ENCODE measurements at places on chromosomes 3 and 15.

GRCh38 chr3:8985411-8985831 is 22.1 kb upstream of the RAD18 start:
- no peak for DNase-seq

DNA sequence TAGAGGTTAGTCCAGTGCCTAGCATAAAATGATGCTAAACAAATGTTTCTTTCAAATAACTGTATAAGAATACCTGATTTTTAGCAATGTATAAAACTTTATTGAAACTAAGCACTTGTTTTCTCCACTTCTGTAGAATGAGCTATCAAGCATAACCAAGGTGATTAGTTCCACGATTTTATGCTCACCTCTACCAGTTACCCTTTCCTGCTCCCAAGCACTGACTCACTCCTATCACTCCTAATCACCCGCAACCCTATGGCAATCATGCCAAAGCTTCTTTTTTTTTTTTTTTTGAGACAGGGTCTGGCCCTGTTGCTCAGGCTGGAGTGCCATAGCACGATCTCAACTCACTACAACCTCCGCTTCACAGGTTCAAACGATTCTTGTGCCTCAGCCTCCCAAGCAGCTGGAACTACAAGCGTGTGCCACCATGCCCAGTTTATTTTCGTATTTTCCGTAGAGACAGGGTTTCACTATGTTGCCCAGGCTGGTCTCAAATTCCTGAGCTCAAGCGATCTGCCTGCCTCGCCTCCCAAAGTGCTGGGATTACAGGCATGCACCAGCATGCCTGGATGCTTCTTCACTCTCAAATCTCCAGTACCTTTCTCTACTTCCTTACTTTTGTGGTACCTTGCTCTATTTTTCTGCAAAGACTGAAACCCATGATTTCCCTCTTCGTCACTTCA is 3.9 kb downstream of the HSPBAP1 start:
- no peak for DNase-seq

GRCh38 chr3:134675726-134676256 is 25.0 kb upstream of the KY start:
- no peak for DNase-seq

- DNase-seq, result no peak
Observed at GRCh38 chr15:47663101-47663500, 54.2 kb upstream of the SEMA6D start.

- no peak for DNase-seq
Observed at GRCh38 chr3:69377262-69377661, 8.6 kb downstream of the FRMD4B start.

DNA sequence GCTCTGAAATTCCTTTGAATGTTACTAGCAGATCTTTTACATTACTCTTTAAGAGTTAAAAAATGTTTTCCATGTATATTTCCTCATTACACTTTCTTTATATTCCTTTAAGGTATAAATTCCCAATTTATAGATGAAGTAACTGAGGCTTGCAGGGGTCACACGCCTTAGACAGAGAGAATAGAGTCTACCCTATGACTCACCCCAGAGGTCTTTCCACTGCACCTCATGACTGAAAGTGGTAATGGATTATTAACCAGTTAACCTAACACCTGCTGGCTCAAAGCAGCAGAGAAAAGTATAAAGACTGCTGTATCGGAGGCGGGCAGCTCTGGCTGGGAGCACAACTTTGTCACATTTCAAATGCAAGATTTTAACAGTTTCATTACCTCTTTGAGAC is 37.7 kb downstream of the LDHAL6B start:
- no peak for DNase-seq

DNA sequence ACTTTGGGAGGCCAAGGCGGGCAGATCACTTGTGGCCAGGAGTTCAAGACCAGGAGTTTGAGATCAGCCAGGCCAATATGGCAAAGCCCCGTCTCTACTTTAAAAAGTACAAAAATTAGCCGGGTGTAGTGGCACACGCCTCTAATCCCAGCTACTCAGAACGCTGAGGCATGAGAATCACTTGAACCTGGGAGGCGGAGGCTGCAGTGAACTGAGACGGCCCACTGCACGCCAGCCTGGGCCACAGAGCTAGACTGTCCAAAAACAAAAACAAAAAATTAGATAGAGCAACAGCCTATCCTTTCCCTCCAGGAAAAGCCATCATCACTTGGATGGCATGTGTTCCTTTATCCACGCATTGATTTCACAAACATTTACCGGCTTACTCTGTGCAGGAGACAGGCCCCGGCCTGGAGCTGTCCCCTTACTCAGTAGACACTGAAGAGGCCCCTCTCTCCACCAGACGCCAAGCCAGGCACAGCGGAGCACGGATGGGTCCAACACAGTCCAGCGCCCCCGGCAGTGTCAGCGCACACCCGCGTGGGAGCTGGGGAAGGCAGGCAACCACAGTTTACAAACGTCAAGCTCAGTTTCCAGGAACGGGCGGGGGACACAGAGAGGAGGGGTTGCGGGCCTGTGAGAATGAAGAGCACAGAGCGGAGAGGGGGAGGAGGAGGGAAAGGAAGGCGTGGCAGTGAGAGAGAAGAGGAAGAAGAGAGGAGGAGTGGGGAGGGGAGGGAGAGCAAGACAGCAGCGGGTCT is 3.1 kb downstream of the GP5 start:
- DNase-seq, result peak; percentile 78

GRCh38 chr3:127149621-127150310 is 43.2 kb upstream of the PRR23E start:
- DNase-seq, result no peak

DNA sequence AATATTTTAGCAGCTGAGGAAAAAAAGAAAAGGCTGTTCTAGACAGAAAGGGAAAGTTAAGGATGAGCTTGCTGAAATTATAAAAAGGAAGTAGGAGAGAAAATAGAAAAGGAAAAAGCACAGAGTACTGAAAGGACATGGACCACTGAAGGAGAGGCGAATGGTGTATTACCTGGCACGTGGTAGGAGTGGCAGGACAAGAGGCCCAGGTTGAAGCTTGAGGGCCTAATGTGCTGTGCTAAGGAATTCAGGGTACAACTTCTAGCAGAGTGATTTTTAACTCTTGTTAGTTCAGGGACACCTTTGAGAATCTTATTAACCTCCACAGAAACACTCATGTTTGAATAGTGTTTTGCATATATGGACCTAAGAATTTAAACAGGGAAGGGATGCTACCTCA is 60.0 kb upstream of the CRTC3 start:
- no peak for DNase-seq

DNA sequence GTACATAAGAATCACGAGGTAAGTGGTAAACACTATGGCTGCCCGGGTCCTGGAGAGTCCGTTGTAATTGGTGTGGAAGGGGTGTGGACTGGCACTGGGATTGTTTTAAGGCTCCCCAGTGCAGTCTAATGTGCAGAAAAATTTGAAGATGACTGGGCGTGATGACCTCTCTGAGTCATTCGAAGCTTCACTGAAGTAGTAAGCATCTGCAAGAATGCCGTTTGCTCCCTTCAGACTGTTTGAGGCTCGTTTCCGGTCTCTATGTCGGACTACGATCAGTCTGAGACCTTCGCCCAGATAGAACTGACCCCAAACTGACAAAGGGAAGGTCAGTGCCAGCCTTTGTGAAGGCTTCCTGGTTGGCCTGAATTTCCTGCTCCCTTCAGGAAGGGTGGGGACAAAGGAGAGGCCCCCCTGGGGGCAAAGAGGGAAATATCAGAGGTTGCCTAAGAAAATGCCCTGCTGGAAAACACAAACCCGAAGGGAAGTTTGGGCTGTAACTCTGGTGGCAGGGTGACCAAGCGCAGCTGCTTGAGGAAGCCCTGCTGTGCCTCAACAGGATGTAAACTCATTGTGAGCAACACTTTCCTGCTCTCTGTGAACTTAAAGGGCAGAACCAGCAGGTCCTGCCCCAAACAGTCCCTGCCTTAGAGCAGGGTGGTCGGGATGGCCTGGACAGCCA is 34.6 kb downstream of the BTD start:
- DNase-seq, result no peak

GRCh38 chr3:112136959-112137693 is 4.1 kb upstream of the GCSAM start:
- peak; percentile 68 for DNase-seq

GRCh38 chr3:124424396-124424795 is 305.9 kb upstream of the UMPS start:
- DNase-seq, result no peak

DNA sequence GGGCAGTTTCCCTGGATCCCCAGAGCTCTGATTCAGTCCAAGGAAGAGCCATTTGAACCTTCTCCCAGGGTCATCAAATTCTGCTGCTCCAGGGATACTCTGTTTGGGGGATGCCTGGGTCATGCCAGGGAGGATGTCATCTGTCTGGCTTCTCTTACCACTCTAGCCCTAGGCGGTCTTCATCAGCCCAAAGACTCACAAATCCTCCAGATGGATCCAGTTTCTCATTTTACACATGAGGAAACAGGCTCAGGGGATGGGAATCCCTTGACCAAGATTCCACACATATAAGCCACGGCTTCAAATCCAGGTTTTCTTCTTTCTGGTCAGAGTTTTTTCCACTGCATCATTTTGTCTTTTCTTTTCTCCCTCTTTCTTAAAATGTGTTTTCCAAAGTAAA is 36.7 kb downstream of the SLC28A1 start:
- DNase-seq, result no peak

GRCh38 chr3:123310741-123311140 is 109.0 kb downstream of the SEC22A start:
- DNase-seq, result no peak

- DNase-seq, result no peak
Observed at GRCh38 chr3:8405144-8405543, 96.5 kb upstream of the LMCD1 start.

GRCh38 chr15:74633781-74634180 is 18.1 kb downstream of the CLK3 start:
- peak; percentile 21 for DNase-seq

DNA sequence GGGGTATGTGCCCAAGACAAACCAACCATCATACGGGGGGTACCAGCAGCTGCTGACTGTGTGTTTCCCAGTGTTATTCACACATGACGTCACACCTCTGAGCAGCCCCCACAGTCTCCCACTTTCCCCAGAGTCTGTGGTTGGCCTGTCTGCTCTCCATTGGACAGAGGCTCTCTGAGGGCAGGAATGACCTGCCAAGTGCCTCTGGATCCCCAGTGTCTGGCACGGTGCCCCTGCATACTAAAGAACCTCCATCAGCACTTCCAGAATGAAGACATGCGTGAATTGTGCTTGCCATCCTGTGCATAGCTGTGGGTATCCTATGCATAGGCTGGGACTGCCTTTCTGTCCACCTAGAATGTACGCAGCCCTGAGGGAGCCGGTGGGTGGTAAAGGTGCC is 3.5 kb upstream of the CCDC9B start:
- DNase-seq, result no peak

GRCh38 chr15:57227166-57227565 is 149.1 kb upstream of the CGNL1 start:
- DNase-seq, result no peak

GRCh38 chr15:65525622-65526021 is 4.6 kb upstream of the HACD3 start:
- no peak for DNase-seq

GRCh38 chr15:44536302-44536961 is 515 bp upstream of the EIF3J start:
- peak; percentile 96 for DNase-seq

DNA sequence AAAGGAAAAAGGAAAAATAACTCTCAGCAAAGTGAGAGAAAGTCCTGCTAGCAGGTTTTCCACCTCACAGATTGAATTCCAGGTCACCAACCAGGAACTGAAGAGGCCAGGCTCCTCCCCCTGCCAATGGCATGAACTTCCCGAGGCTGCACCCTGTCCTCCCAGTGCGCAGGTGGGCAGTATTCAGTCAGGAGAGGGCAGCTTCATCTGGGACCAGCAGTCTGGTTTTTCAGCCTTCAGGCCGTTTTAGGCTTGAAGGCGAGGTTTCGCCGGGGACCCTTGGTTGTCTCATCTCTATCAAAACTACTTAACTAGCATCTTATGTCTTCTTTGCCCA is 41.2 kb downstream of the TRAT1 start:
- peak; percentile 39 for DNase-seq

DNA sequence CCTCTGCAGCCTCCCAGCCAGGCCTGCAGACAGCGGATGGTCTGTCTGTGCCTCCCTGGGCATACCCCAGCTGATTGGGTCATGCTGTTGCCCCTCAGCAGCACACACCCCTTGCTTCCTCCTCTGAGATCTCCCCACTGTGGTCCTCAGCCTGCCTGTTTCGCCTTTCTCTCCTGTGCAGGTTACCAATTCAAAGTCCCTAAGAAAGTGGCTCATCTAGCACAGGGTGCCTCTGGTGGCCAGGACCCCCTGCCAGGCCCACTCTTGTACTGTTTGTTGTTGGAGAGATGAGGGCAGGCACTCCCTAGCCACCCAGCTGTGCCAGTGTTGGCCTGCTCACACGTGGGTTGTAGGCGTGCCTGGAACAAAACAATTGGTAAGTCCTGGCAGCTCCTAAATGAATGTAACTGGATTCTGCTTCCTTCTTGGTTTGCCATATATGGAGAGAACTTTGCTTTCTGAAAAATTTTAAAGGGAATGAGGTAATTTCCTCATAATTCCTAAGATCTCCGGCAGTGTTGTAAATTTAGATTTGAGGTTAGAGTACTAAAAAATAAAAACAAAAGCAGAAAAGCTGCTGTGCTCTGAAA is 213.2 kb upstream of the IL12A start:
- peak; percentile 79 for DNase-seq

GRCh38 chr3:12959838-12960378 is 113.3 kb downstream of the IQSEC1 start:
- DNase-seq, result no peak

- DNase-seq, result no peak
Observed at GRCh38 chr15:99495430-99496301, 70.1 kb upstream of the MEF2A start.

- no peak for DNase-seq
Observed at GRCh38 chr15:39934397-39935071, 619 bp downstream of the EIF2AK4 start.

- no peak for DNase-seq
Observed at GRCh38 chr15:57823325-57823882, 116.9 kb downstream of the POLR2M start.

DNA sequence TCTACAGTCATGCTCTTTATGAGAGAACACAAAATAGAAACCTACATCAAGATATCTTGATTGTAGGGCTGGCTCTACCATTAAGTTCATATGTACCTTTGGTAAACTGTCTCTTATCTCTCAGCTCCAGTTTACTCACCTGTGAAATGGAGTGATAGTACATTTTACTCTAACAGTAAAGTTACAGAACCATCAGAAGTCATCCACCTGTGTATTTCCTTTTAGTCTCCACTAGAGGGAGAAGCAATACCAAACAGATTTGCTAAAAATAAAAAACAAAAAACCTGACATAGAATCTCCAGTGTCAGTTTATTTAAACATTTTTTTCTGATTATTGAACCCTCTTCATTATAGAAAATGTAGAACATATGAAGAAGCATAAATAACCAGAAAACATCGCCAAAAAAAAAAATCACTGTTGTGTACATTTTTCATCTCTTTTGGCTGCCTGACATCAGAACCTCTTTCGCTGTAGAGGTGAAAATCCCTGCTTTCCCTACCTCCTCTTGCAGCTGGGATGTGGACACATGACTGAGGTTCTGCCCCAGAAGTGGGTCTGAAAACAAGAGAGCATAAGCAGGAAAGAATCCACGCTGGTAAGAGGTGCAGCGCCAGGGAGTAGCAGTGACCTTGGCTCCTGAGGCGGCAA is 48.7 kb upstream of the WDR72 start:
- no peak for DNase-seq

Measured in H9 (cell line).